ENCODE measurements at places on chromosomes 2 and 18.
A peak's percentile ranks its signal among the peaks of the same experiment; 100 is the strongest.

- no peak for DNase-seq
Measured at GRCh38 chr18:75202696-75203365, 6.1 kb downstream of the PTGR3 start.

DNA sequence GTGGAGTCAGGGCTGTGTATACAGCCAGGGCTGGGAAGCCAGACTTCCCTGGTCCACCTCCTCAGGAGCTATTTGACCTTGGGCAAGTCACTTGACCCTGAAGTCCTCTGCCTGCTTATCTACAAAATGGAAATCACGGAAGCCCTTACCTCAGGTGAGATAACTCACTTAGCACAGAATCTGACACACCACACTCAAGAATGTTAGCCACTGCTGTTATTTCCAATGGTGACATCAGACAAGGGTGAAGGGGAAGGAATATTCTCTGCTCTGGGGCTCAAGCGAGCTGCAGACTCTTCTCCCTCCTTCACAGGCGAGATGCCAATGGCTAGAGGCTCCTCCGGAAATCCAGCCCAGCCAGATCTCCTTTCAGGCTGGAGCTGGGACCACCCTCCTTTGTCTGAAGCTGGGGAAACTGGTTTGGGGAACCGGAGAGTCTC, 189.6 kb downstream of the HAUS1 start:
- peak; percentile 19 for DNase-seq

DNA sequence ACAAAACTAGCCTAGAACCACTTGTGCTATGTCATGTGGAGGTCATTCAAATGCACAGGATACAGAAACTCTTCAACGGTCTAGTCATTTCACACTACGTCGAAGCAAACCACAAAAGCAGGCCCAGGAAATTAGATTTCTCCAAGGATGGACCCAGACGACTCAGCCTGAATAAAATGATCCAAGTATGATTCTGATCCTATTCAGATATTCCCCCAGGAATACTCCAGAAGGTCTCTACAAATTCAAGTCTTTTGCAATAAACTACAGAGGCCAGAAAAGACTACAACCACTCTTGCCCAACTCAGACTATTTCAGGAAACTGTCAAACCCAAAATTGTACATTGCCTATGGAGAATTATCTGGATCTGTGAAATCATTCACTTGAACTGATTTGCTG, 422.5 kb downstream of the METTL4 start:
- no peak for DNase-seq

GRCh38 chr2:15971831-15972522, 31.6 kb downstream of the MYCN start:
- DNase-seq: no peak

GRCh38 chr2:172038604-172039003, 38.9 kb downstream of the METAP1D start:
- no peak for DNase-seq

GRCh38 chr2:32427672-32428610, 71.1 kb downstream of the BIRC6 start:
- DNase-seq: no peak

DNA sequence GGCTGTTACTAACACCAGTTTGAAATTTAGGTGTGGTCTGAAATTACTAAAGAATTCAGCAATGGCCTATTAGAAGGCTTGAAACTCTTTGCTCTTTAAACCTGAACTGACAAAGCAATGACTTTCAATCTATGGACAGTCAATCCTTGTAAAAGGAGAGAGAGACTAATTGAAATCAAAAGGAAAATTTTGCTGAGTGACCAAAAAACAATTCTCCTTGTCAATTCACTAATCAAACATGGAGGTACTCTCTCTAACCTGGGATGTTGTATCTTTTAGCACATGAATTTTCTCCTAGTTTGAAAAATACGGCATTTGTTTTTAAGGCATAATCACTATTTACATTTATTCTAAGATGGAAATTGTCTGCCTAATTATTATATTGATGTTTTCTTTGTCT, 49.6 kb upstream of the ATIC start:
- no peak for DNase-seq

GRCh38 chr2:222424276-222424728, at the start of gene SGPP2:
TSS of gene SGPP2 (plus strand) at chr2:222424543. CDS start at chr2:222424603, 60 bp downstream.
- DNase-seq: peak; percentile 67
